ENCODE measurements at places on chromosomes 5 and 9.
A peak's percentile ranks its signal among the peaks of the same experiment; 100 is the strongest.

DNA sequence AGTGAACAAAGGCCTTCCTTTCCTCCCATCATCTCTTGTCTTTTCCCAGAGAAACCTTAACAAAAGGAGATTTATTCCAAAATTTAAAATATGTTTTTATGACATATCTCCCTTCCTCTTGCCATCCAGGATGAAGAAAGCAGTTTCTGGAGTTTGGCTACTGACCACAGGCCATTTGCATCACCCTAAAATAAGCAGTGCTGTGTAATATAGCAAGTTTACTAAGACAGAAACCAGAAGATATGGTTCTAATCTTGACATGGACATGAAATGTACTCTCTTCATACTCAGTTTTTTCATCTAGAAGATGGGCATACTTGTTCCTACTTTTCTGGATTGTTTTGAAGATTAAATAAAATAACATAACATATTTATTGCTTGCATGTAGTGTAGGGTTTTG is 50.2 kb upstream of the ZFAND5 start:
- no peak for DNase-seq

DNA sequence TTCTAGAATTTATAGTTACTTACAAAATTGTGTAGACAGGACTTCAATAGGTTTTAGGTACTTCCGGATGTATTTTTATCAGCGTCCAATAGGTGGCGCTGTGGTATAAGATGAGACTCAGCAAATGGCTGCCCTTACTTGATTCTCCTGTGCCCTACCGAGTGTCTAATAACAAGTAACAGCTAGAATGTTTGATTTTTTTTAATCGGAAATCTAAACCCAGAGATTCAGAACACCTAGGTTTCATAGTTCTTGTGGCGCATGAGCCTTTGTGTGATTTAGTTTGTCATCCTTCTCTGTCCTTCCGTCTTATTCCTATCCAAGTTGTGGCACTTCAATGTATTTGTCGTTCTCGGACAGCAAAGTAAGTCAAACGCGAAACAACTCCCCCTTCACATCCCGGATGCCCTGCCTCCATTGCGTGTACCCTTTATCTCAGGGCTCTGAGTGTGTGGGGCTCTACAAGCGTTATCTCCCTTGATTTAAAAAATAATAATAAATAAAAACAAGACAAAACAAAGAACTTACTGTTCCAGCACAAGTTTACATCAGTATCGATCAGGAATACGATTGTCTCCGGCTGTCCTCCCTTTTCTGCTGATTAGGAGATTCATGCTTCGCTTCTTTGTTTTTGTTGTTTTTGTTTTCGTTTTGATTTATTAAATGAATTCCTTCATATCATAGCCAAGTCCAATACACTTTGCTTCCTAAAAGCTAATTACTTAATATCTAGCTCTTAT is 50.7 kb upstream of the SLC30A5 start:
- DNase-seq = peak; percentile 64

- DNase-seq = no peak
Observed at GRCh38 chr5:173890195-173890991, 2.2 kb downstream of the CPEB4 start.

DNA sequence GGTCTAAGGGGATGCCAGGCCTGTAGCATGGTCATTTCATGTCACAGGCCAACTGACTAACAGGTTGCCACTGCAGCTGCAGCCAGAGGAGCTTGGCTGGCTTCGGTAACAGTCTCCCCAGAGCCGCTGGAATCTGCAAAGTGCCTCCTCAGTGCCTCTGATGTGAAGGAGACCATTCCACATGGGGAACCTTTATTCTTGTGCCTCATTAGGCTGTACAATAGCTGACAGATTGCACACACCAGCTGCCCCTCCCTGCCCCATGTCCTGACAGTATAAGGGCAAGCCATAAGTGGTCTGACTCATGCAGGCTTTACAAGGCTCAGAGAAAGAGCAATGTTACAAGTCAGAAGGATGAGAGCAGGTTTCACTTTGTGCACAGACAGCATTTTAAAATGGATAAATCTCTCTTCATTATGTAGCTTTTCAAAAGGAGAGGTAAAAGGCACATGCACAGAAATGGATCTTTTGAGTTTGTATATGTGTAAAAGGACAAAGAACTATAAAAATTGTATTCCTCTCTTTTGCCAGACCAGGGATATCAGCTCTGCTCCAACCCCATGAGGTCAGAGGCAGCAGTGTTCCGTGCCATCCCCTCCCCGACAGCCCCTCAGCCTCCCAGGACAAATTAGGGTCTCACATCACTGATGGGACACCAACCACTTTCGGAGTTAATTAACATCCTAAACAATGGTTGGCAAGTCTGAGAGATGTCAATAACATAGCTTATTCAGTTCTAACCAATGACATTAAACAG is 467.8 kb downstream of the TMEM232 start:
- DNase-seq = no peak

DNA sequence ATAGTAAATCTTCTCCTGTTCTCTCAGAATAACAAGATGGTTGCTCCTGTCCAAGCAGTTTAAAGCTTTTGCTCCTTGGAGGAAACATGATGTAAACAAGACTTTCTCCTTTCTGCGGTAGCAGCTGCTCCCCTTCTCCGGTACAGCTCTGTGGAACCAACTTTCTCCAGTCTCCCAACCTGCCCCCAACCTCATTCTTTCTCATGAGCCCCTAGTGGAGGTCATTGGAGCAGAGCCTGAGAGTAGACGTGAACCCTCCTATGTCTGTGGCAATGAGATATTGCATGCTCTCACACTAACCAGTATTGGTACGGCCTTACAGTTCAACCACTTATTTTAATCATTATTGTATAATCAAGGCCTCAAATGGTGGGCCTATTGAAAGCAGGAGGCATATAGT is 483.8 kb upstream of the CDH10 start:
- peak; percentile 25 for DNase-seq

GRCh38 chr5:125829349-125829748 is 593.9 kb upstream of the GRAMD2B start:
- no peak for DNase-seq

GRCh38 chr5:77957-78804 is 13.8 kb upstream of the PLEKHG4B start:
- no peak for DNase-seq

DNA sequence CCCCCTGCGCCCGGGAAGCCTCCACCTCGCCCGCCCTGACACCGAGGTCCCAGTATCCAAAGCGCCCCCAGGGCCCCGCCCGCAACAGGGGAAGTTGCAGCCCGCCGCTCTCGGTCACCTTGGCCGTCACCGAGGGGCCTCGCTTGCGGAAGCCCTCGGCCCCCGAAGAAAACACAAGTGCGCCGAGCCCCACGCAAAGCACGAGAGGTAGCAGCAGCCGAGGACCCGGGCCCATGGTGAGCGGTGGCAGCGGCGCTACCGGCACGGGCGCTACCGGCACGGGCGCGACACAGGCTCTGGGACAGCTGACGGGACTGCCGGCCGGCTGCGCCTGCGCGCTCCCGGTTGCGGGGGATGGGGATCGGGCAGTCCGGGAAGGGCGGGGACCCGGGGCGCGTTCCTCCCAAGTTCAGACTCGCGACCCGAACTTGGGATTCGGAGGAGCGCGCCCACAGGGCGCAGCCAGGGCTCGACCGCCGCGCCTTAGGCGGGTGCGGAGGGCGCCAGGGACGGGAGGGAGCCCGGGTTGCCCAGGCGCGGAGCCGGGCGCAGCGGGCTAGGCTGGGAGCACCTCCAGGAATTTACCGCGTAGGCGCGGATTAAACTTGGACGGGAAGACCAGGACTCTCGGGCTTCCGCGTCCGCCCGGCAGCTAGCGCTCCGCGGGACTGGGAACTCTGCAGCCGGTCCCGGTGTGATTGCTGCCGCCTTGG is at the start of gene PPIC:
TSS of gene PPIC (minus strand) at position 335 of the 713 bp plus-strand sequence. CDS start at position 235, 100 bp downstream.
- no peak for DNase-seq

GRCh38 chr5:178208540-178209227 is 4.4 kb downstream of the HNRNPAB start:
- no peak for DNase-seq

DNA sequence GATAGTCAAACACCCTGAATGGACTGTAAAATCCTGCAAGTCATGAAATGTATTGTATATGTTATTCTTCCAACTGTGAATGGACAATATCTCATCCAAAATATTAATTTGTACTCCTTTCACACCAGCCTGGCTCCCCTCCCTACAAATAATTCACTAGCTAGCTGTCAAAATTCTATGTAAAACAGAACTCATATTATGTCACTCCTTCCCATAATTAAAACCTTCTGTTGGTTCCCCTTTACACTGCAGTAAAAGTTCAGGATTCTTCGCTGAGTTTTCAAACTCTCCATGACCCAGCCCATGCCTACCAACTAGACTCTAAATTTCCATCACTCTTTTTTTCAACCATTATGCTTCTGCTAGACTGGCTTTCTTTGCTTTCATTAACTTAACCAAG is 857.1 kb downstream of the TAF11L14 start:
- DNase-seq = no peak

DNA sequence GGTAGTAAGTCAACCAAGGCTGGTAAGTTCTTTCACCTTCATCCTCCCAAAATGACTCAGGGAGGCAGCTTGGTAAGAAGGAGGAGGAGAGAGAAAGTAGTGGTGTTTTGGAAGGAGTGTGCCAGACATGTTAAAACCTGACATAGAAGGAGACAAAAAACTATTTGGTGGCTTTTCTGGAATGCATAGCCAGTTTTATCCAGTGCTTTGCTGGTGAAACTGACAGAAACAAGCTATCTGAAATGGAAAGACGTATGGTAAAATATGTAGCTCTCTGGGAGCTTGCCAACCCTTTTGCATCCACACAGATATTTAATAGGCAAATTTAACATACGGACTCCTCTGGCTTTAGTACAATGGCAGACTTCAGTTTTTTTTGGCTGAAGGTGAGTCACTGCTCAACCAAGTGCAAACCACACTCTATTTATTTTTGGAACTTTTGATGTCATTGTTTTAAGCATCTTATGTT is 45.4 kb downstream of the RAB14 start:
- no peak for DNase-seq

GRCh38 chr9:128285033-128285784 is 9.1 kb downstream of the SWI5 start:
- no peak for DNase-seq

- DNase-seq = no peak
Observed at GRCh38 chr5:162995568-162995967, 441.8 kb upstream of the CCNG1 start.

DNA sequence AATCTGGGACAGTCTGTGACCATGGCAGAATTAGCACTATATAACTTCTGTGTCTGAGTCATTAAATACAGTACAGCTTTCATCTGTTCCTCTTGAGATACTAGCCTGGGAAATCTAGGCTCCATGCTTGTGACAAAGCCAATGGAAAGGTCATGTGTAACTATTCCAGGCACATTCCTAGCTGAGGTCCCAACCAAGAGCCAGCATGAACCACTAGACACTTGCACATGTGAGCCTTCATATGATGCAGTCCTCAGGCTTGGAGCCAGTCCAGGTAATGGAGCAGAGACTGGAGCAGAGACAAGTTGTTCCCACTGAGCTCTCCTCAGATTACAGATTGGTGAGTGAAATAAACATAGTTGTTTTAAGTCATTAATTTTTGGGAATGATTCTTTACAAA is 412.4 kb upstream of the ZNF462 start:
- no peak for DNase-seq

DNA sequence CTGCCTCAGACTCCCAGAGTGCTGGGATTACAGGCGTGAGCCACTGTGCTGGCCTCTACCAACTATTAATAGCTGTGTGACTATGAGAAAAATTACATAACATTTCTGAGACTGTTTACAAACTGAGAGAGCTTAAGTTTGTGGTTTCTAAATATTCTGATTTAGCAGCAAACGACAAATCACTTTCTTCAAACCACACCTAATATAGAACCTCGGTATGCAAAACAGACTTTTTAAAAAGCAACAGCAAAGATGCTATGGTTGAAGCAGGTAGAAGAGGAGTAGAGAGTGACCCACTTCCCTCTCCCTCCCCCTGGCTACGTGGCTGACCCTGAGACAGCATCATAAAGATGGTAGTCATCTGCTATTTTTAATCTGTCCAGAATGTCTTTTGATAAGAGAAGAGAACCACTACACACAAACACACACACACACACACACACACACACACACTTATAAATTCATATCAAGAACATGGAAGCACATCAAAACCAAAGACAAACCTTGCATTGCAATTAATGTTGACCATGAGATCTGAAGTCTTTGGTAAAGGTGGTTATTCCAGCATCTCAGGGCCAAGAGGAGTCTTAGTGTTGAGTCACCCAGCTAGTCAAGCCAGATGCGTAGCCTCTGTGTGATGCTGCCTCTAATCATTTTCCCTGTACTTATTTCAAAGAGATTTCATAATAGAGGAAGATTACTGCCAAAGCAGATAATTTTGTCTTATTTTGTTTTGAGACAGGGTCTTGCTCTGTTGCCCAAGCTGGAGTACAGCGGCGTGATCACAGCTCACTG is 58.1 kb upstream of the TMEM215 start:
- no peak for DNase-seq

DNA sequence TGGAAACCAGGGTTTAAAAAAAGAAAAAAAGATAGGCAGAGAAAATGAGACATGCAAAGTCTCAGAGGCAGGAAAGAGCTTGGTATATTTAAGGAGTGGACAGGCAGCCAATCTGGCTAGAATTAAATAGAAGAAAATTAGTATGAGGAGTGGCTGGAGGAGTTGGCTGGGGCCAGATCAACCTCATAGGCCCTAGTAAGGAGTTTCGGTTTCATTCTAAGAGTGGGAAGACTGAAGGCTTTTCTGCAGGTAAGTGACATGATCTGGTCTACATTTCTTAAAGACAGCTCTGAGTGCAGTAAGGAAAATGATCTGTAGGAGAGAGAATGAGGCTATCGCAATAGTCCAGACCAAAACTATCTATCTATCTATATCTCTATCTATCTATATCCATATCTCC is 27.5 kb downstream of the ADRB2 start:
- DNase-seq = no peak

GRCh38 chr9:125183054-125183453 is 6.5 kb downstream of the PPP6C start:
- DNase-seq = no peak

Measured in iPS DF 19.7 (cell line).